ENCODE measurements at places on chromosomes 7 and 10.

- DNase-seq = no peak
Observed at GRCh38 chr10:30371954-30372353, 22.9 kb upstream of the MTPAP start.

DNA sequence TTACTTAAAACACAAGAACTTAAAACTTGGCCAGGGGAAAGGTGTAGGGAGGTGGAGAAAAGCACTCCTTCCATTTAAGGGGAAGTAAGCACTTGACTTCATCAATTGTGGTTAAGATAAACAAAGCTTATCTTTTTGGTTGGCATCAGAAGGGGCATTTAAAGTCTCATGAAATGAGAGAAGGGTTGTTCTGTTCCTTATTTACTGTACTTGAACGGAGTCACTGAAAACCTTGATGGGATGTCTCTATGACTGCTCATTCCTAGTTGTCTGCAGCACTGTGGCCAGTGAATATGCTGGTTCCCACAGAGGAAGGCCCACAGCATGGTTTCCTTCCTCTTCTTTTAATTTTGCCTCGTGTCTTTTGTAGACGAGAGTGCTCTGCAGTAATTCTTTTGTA is 229.3 kb downstream of the AUTS2 start:
- DNase-seq = no peak

DNA sequence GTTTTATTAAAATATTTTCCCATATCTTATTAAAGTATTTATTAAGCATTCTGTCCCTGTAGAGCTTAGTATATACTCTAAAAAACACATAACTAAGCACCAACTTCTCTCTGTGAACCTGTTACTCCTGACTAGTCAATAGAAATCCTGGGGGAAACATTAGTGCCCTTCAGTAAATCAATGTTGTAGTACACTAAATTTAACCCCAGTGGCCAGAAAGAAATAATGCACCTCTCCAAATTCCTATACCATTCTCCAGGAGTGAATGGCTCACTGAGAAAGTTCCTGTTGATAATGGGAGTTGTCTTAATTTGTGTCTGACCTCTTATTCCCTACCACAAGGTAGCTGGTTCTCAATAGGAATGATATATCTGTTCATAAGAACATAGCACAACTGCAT is 188.2 kb downstream of the SEMA3D start:
- DNase-seq = no peak

DNA sequence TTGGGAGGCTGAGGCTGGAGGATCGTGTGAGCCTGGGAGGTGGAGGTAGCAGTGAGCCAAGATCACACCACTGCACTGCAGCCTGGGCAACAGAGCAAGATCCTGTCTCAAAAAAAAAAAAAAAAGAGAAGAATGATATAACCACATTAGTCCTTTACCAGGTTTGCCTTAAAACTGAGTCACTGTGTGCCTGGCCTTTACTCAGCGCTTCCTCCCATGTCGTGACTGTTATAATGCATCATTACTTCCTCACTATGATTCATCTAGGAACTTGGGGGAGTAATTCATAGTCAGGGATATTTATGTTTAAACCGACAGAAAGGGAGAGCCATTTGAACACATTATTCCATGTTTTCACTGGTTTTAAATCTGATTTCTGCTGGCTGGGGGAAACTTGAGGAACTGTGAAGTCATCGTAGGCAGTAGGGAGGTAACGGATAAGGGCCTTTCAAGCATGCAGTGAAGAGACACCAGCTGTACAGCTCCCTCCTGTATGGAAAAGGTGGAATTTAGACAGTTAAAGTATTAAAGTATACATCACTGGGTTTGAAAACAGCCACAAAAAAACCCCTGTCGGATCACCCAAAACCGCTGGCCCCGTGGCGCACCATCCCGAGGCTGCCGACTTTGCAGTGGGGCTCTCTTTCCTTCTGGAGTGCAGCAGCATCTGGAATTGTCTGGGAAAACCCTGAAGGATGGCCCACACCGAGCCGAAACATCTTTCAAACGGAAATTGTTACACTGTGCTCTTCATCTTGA is 119.8 kb downstream of the NKX6-2 start:
- DNase-seq = no peak

DNA sequence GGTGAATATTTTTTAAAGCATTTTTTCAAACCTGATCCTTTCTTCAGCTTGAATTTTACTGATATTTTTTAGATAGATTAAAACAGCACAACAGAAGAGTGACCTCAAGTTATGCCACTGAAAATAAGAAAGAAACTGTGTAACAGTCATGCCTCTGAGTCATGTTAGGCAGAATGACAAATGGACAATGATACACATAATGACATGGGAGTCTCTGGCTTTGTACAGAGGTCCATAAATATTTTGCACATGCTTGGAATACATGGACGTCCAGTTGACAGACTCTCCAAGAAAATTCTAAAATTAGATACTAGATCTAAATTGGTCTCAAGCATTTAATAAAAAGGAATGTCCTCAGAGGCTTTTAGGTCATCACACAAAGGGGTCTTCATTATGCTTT is 21.9 kb upstream of the SEMA3A start:
- DNase-seq = no peak

DNA sequence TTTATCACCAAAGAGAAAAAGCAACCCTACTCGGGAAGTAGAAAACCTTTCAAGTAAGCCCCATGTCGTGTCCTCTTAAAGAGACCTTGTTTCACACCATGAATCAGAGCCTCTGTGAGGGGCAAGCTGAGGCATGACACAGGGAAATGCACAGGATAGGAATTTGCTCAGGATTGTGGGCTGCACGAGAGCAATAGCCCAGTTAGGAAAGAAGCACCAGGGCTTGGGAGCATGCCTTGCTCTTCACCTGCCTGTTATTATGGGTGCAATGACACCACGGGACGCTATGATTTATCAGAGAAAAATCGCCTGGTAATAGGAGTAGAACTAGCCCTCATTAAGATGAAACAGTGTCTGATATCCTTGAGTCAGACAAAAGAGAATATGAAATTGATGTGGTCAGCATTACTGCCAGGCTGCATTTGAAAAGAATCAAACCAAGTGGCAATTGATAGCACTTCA is 562.9 kb upstream of the NRP1 start:
- no peak for DNase-seq

GRCh38 chr7:16915405-16915804 is 33.6 kb upstream of the AGR3 start:
- DNase-seq = no peak

DNA sequence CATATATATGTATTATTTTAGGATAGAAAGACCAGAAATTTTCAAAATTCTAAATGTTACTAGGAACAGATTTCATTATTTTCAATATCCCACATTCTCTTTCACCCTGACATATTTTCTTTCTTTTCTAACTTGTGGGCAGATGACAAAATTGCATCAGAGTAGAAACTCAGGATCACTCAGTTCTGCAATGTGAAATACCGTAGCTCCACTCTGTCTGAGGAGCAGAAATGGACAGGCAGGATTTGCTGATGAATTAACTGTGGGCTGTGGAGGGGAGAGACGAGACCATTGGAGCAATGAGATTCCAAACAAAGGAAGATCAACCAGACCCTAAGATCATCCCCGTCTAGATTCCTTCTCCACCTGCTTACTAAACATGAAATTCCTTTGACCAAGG is 37.0 kb upstream of the SVOPL start:
- no peak for DNase-seq

Measured in renal cortex interstitium (tissue), 15 donors.